ENCODE measurements at places on chromosomes 5 and 9. TPM values are rescaled to one million over a fixed set of nuclear protein-coding genes. Genes with fewer than 3 reads are reported as not detected.

SOHLH1 gene
- not detected for total RNA-seq

LPCAT1 gene
- total RNA-seq = 17.4 TPM

- DNase-seq = no peak
These were observed 416.4 kb upstream of the IRX1 start for GRCh38 chr5:3179220-3179619.

- DNase-seq = no peak
These were observed 235.9 kb upstream of the TRPM3 start for GRCh38 chr9:71357346-71357745.

- DNase-seq = no peak
These were observed 124.7 kb upstream of the TNPO1 start for GRCh38 chr5:72691751-72692150.

- no peak for DNase-seq
These were observed 910.0 kb upstream of the WWC1 start for GRCh38 chr5:167381457-167381856.

DNA sequence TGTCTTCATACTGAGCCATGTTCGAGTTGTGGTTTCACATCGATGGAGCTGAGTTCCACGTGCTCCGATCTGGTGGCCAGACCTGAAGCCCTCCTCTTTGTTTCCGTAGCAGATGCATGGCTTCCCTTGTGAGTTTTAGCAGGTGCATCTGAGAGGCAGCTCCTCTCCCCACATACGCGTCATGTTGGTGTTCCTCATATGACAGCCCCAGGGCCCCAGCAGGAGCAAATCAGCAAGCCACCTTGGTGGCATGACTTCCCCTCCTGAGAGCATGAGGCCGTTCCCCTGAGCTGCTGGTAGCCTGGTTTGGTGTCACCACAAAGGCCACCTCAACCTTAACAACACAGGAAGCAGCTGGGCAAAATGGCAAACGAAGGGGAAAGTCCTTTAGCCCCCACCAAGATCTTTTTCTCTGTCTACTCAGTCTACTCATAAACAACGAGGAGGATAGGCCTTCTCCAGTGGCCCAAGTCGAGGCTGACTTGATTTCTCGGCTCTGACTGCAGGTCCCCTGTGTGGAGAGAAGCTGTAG, 5.9 kb downstream of the CYFIP2 start:
- peak; percentile 84 for DNase-seq

GRCh38 chr5:125798307-125798706, 624.9 kb upstream of the GRAMD2B start:
- peak; percentile 71 for DNase-seq

GRCh38 chr5:39224196-39224761, 4.9 kb upstream of the FYB1 start:
- peak; percentile 63 for DNase-seq

GRCh38 chr5:37206736-37207135, 42.4 kb downstream of the CPLANE1 start:
- no peak for DNase-seq

- no peak for DNase-seq
These were observed 48.1 kb upstream of the PRR16 start for GRCh38 chr5:120415985-120416384.

DNA sequence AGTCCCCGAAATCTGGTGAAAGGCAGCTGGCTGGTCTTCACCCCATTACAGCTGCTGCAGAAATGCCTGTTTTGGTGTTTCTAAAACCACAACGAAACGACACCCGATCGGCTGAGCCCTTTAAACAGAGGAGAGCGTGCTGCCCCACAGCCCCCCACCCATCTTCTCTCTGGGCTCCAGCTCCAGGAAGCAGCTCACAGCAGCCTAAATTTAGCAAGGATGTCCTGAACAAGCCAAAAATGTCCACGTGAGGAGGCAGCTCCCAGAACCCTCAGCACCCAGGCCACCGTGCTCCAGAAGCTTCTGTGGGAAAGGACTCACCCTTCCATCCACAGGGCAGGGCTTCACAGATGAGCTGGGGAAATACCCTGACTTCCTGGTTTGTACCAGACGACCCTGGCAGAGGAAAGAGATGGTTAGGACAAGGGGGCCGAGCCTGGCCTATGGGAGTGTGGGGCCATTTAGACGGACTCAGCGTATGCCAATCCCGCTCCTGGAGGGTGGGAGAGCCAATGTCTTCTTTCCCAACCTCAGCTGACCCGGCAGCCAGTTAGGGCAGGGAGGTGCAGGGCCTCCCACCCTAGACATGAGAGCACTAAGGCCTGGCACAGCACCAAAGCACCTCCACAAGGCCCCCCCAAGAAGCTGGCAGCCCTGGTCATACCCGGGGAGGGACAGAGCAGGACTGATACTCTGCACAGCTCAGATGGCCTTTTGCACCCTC, 39.1 kb upstream of the SARDH start:
- DNase-seq = no peak

Measured in stomach (tissue), 19 donors.